Stimulated activated CD4-positive, alpha-beta T cell treated with anti-CD3 and anti-CD28 coated beads, Interleukin-15, amount 100 ng/mL, for 48 hours (primary cell): ENCODE measurements at places on chromosomes 4 and X.

DNA sequence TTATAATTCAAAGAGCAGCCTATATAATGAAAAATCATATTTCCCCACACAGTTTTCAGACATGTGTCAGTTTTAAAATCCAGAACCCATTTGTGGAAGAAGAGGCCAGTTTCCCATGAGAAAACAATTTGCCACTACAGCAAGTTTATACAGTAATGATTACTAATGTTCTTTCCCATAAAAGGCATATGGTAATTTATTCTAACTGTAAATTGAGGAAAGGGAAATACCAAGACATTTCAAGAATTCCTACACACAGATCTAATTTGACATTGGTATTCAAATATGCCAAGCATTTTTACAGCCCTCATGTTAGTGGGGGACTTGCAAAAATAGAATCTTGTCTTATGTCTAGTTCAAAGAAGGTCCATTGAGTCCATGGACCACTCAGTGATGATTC is 1368.6 kb downstream of the FSTL5 start:
- DNase-seq = no peak

GRCh38 chrX:16155581-16156096 is 11.6 kb upstream of the MAGEB17 start:
- DNase-seq = no peak

GRCh38 chr4:11201256-11201655 is 227.4 kb downstream of the HS3ST1 start:
- DNase-seq = no peak

DNA sequence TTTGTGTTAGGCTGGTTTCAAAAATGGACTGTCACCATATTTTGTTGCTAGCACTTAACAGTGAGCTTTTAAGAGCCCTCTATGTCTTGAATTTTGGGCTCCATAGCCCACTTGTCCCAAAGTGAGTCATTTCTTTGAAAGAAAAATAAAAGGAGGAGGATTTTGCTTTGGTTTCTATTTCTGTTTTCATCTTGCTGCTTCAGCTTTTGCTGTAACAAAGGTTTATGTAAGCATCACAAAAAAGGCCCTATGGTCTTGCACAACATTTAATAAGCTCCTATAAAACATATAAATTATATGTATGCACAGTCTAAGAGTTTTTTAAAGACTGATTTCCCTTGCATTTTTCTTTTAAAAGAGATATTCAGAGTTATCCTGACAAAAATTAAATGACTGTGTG is 105.2 kb downstream of the PHOX2B start:
- DNase-seq = no peak

- no peak for DNase-seq
These were observed 222.1 kb downstream of the TACR3 start for GRCh38 chr4:103497692-103498091.

GRCh38 chrX:80285131-80285773 is 135.0 kb upstream of the TENT5D start:
- no peak for DNase-seq

- DNase-seq = no peak
These were observed 38.3 kb upstream of the SPINK2 start for GRCh38 chr4:56859841-56860240.

- no peak for DNase-seq
These were observed 98.0 kb downstream of the TBL1X start for GRCh38 chrX:9562851-9563250.

DNA sequence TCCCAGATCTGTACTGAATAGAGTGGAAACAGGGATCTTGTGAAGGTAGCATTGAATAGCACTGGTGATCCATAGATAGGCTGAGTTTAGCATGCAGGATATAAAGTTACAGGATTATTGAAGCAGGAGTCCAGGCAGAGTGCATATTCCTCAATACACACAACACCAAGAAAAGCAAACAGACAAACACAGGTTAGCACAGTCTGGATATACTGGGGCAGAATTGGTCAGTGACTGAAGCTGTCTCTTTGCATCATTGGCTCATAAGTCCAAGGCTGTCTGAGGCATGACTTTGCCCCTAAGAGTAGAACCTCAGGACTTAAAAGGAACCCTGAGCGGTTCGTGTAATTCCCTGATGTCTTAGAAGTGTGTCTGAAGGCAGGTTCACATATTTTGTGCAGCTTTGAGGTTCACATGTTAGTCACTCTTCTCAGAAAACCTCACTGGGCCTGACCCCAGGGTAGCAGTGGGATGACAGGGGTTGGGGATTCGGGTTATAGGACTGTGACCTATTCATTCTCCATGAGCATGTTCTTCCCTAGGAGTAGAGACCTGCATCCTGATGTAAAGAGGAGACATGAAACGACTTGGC is 134.6 kb downstream of the AASDH start:
- DNase-seq = no peak

- no peak for DNase-seq
These were observed 77.6 kb downstream of the NWD2 start for GRCh38 chr4:37322122-37322521.

- no peak for DNase-seq
These were observed 1.6 kb upstream of the GSX2 start for GRCh38 chr4:54098375-54098774.

GRCh38 chrX:111881715-111882114 is 5.7 kb downstream of the TRPC5OS start:
- no peak for DNase-seq

- no peak for DNase-seq
These were observed 95.4 kb upstream of the MYOZ2 start for GRCh38 chr4:119040261-119040660.

DNA sequence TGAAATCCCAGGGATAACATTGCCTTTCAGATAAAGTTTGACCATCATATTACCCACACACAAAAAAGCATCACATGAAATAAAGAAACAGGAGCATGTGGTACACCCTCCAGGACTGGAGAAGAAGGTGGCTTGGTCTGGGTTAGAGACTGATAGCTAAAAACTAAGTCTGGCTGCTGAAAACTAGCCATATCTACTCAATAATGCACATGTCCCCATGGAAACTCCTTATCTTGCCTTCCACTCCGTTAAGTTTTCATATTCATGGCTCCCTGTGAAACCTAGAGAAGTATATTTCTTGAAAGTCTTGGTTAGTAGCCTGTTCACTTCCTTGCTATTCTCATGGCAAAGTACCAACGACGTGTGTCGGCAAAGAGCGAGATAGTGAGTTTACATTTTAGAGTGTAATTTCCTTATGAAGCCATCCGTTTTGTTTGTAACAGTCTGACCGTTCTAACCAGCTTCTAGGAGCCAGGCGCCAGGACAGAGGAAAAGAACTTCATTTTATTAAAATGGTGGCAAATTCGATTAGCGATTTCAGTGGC is 6.7 kb upstream of the DCTD start:
- DNase-seq = no peak

DNA sequence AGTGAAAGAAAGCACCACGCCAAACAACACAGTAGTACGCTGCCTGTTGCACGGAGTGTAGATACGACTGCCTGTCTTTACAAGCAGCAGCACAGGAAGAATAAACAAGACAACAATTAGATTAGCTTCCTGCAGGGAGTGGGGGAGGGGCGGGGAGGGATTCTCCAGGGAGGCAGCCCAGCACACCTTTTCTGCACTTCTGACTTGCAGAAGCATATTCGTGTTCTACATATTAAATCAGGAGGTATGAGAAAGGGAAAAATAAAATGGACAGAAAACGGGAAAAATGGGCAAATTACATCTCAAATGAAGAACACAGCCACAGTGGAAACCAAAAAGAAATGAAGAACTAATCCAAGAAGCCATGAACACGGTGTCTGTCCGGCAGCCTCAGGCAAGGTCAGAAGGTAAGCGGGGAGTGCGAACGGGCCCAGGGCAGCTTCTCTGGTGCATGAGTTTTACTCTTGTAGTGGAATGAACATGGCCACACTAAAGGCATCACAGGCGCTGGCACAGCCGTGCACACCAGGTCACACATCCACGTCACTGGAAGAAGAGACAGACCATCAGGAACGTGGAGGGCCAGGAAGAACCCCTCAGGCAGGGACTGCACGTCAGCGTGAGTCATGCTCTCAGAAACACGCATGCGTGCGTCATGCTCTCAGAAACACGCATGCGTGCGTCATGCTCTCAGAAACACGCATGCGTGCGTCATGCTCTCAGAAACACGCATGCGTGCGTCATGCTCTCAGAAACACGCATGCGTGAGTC is 20.1 kb upstream of the ADRA2C start:
- no peak for DNase-seq

GRCh38 chrX:153820601-153821000 is 9.7 kb downstream of the PDZD4 start:
- no peak for DNase-seq

DNA sequence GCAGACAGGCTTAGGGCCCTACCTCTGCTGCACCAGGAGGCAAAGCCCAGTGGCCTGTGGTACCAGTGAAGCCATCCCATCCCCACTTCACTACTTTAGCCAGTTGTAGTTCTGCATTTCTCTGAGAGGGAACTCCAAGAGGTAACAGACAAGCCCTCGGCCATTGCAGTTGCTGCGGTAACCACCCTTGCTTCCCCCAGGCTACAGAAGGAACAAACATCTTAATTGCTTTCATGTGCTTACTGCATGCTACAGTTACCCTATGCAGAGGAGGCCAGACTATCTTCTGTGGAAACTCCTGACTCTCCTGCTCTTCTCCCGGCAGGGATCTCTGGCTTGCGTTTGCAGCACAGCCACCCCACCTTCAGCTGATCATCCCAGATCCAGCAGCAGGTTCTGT is 67.8 kb downstream of the SPIN4 start:
- DNase-seq = no peak

DNA sequence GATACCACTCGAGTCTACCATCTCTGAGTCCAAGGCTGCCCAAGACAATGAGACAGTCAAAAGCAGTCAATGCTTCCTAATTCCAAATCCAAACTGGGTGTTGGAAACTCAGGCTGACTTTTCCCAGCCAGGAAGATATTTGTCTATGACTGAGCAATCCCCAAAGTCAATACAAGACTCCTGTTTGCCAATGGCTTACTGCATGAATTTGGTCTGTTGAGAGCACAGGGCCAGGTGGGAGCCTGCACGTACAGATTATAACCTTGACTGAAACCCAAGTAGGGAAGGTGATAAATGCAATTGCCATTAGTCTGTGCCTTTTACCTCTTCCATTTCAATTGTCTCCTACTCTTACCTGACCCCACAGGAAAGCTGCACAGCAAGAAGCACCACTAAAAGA is 72.6 kb upstream of the PPARGC1A start:
- DNase-seq = no peak

GRCh38 chr4:77014256-77014655 is 61.5 kb downstream of the CCNI start:
- DNase-seq = no peak

DNA sequence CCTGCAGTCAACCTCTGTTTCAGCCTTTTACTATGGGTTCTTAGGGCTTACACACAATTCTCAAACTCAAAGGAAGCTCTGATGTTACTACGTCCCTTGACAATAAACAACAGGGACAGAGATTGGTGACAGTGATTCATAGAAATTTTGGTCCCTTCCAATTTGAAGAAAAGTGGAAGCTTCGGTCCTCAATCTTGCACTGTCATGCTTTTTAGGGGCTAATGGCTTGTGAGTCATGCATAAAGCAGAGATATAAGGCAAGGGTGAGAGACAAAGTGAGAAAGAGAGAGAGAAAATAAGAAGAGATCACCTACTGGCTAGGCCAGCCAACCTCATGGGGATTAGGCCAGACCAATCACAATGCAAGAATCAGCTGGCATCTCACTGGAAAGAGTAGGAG is 63.2 kb upstream of the STARD8 start:
- DNase-seq = no peak
